ENCODE measurements at places on chromosomes 5 and 9.

- DNase-seq: peak; percentile 14
Measured at GRCh38 chr5:95960667-95961616, 709 bp downstream of the ELL2 start.

- DNase-seq: no peak
Measured at GRCh38 chr5:77210964-77211690, 647 bp downstream of the PDE8B start.

DNA sequence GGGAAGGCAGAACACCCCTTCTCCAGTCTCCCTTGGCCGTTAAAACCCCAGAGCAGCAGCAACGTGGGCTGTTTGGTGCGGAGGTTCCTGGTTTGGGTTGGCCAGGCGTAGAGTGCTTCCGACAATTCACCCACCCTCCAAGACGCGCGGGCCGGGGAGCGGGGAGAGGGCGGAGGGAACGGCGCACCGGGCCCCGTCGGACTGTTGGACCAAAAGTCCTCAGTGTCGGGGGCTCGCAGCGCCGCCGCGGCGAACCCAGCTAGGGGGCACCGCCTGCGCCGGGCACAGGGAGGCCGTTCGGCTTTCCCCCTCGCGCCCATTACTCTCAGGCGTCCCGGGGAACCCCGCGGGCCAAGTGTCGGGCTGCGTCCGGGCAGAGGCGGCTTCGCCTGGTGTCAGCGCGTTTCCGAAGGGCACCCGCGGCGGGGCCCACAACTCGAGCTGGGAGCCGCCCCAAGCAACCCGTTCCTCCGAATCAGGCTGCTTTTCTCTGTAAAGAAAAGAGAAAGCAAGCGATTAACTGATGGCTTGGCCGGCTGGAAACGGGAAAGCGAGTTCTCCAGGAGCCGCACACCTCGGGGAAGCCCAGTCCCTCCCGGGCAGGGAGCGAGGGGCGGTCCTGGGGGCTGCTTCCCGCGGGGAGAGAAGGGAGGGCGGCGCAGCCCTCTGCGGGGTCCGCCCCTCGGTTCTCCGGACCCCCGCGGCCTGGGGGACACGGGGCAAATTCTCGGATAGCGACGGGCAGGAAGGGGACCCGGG, 145.5 kb downstream of the ERCC6L2 start:
- peak; percentile 13 for DNase-seq

DNA sequence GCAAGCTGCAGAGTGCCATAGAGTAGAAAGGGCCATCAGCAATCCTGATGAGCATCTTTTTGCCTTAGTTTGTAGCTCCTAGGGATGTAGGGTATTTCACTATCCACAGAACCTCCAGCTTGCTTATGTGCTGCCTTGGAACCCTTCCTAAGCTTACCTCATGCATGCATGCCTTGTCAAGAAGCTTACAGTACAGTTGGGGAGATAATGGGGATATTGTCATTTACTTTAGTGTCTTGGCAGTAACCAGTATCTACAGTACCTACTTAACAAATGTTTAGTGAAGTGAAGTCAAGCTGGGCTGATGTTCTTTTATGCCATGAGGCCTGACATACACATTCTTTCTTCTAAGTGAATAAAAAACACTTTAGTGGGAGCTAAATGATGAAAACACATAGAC, 164.6 kb upstream of the PPP1R2B start:
- no peak for DNase-seq

Measured in NCI-H524 (cell line).